ENCODE measurements at places on chromosomes 2 and 18.

DNA sequence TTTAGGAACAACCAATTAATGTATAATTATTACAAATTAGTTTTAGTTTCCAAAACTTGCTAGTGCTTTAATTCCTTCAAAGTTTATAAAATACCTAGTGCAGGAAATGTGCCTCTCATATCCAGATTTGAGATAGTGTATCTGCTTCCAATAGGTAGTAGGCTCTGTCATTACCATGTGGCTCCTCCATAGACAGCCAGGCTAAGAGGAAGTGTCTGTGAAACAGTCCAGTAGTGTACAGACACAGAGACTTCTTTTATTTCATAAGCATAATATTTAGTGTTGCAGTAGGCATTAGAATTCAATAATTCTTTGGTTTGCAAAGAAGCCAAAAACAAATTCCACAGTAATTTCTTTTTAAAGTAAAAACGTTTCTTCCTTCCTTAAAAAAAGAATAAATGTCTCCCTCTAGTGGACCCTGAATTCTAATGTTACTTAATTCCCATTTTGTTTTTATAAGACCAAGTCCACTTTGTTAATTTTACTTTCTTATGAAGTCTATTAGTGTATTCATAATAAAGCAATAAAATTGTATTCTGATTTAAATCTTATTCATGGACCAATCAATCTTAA, 101.2 kb downstream of the NEB start:
- no peak for DNase-seq

- no peak for DNase-seq
Measured at GRCh38 chr18:24052053-24052452, 37.5 kb downstream of the TTC39C start.

GRCh38 chr18:69898241-69898861, 49.3 kb downstream of the CD226 start:
- DNase-seq, result no peak

- no peak for DNase-seq
Measured at GRCh38 chr2:121649149-121649595, at the start of gene CLASP1. Gene CLASP1 (minus strand): TSS chr2:121649462. CDS start chr2:121605895, 43,567 bp downstream.

DNA sequence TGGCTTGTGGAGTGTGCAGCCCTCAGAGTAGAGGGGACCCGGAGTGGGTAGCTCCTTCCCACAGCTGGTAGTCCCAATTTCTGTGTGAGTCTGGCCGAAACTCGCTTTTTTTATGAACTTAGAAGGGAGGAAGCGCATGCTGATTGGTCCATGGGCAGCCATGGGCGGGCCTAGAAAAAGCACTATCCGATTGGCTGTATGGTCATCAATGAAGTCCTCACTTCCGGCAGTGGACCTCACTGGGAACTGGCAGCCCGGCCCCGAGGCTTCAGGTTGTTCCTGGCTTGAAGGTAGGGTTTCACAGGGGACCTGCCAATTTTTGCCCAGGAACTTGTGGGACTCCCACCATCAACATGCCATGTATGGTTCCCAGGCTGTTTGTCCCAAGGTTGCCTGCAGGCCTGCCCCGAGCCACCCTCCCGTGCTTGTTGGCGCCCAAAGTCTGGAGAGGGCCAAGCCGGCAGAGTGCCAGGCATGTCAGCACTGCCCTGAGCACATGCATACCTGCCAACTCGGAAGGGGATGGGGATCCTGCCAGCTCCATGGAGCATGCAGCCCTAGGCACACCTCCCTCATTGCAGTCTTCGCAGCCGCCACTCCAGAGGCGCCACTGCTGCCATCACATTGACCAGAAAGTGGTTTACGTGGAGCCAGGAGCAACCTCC, 98.5 kb downstream of the ATP9B start:
- DNase-seq, result no peak

DNA sequence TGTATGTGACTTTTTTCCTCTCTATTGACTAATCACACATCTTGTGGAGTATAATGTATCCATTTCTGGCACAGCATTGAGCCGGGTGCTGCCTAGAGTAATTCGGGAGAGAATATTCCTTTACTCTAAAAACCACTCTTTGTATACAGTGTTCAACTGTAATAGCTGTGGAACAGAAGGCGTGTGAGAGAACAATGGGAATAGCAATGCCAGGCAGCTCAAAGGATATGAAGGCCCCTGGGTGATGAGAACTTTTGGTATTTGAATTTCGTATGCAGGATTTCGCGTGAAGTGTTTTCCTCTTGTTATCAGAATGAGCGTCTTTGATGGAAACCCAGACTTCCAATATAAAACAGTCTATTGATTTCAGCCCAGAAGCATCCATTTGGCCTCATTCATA, 84.6 kb upstream of the MAP3K20 start:
- no peak for DNase-seq

GRCh38 chr2:157587576-157587975, 41.1 kb downstream of the ACVR1C start:
- DNase-seq, result no peak

GRCh38 chr2:169761251-169761969, 27.8 kb downstream of the KLHL23 start:
- DNase-seq, result no peak

DNA sequence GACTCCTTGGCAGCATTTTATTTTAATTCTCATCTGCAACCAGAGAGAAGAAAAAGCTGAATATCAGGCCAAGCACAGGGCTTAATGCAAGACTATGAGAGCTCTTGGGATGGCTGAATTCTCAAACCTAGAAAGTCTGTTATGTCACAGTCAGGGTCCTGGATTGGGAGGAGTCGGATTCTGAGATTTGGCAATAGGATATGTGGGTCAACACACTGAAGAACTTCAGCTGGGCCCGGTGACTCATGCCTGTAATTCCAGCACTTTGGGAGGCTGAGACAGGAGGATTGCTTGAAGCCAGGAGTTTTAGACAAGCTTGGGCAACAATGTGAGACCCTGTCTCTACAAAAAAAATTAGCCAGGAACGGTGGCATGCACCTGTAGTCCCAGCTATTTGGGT, 102.4 kb downstream of the COL3A1 start:
- DNase-seq, result no peak

GRCh38 chr2:234741976-234742375, 209.8 kb upstream of the SH3BP4 start:
- no peak for DNase-seq

Data from mammary epithelial cell (primary cell).